ENCODE measurements at places on chromosomes 1 and 21.

DNA sequence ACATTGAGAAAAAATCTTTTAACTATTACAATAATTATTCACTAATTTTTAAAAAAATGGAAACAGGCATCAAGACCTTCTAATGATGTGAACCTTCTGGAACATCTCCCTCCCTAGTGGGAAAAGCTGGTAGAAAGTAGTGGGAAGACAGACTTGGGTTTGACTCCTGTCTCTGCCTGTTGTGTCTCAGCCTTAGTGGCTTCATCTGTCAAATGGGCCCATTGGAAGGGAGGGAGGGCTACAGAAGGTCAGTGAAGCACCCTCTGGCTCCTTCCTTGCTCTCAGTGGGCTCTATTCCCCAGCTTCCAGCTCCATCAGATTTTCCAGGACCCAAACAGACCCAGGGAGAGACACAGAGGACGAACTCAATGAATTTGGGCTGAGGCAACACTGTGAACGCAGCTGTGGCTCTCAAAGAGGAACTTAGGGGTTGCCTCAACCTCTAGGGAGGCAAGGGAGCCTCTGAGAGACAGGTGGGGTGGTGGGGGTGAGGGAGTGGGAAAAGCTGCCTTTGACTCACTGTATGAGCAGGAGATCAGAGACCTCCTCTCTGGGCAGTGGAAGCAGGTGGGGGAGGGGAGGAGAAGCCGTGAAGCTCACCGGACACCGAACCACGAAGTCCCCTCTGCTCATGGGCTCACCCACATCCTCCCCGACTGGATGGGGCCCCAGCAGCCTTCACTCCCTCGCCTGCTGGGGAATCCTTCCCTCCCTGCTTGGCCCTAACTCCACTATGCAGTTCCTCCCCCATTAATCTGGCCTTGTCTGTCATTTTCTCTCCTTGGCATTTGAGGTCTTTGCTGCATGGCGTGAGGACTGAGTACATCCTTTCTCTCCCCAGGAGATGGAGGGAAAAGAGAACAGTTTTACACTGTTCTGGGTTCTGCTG, 4.5 kb downstream of the CNR2 start:
- DNase-seq, result no peak

GRCh38 chr1:173705117-173705516, 9.7 kb upstream of the KLHL20 start:
- DNase-seq, result no peak

DNA sequence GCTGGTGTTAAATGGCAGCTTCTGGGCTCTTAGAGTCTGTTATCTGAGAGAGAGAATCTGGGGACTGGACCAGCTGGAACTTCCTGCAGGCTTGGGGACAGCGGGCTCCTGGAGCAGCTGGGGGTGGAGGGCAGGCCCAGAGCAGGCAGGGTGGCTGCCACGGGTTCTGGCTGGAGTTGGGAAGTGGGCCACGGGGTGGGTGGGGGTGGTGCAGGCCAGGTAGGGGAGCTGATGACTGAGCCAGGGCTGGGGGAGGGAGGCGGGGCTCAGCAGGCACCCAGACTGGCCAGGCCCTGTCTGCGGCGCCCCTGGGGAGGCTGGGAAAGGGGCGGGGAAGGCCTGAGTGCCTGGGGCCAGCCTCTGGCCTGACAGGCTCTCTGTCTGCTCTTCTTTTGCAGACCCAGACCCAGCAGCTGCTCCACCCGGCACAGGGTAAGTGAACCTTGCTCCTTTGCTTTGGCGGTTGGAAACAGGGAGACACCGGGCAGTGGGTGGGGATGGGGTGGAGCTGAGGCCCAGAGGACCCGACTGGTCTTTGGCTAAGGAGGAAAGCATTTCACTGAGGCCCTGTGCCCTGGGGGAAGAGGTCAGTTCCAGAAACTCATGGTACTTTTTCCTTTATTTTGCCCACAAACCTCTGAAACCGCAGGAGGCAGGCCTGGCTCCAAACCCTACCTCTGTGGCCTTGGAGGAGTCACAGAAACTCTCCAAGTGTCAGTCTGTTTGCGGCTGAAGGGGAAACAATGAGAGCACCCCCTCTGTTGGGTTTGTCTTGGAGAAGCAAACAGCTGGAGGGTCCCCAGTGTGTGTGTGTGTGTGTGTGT, 48.8 kb downstream of the ARHGEF10L start:
- peak; percentile 61 for DNase-seq

DNA sequence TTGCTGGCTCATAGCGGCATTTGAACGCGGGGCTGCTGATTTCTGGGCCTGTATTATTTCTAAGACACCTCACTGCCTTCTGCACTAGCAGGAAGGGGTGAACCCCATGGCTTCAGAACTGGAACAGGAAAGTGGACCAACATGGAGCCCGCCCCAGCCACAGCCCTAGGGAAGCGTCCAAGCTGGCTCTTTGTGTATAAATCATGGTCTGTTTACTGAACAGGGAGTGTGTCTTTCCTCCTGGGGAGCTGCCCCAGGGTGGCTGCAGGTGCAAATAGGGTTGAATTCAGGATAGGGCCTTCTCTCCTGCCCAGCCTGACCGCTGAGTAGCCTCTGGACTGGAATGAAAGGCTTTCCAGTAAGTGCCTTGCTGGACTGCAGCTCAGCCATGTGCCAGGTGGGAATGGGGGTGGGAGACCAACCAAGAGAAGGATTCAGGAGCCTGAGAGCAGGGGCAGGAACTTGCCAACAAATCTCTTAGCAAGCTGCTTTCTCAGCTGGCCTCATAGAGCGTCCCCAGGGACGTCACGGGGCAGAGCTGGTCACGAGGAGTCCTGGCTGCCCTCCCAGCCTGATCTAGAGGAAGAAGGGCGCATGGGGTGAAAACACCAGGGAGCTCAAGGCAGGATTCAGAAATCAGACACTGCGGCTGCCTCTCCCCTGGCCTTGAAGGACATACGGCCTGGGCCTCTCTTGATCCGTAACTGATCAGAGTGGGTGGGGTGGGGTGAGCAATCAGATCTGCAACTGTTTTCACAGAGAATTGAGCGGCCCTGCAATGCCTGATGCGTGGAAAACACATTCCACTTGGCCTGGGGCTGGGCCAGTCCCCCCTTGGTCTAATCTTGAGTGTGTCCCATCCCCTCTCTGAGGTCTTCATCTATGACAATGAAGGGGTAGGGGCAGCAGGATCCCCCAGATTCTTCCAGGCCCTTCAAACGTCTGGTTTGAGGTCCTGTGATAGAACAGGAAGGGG, 56.5 kb upstream of the SELENON start:
- DNase-seq, result peak; percentile 44

DNA sequence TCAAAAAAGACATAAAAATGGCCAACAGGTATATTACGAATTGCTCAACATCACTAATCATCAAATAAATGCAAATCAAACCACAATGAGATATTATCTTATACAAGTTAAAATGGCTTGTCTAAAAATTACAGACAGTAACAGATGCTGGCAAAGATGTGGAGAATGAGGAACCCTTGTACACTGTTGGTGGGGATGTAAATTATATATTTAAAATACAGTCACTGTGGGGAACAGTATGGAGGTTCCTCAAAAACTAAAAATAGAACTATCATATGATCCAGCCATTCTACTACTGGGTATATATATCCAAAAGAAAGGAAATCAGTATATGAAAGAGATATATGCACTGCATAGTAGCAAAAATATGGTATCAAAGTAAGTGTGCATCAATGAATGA, 1037.2 kb upstream of the B3GALT2 start:
- no peak for DNase-seq

GRCh38 chr1:33057095-33057494, 20.4 kb upstream of the AK2 start:
- no peak for DNase-seq

All from lung (tissue), 17 donors.